ENCODE measurements at places on chromosomes 11 and 22.
A peak's percentile ranks its signal among the peaks of the same experiment; 100 is the strongest.

- peak; percentile 86 for DNase-seq
Observed at GRCh38 chr11:120197251-120197891, 13.5 kb upstream of the OAF start.

- DNase-seq, result peak; percentile 19
Observed at GRCh38 chr11:206002-206384, 1.2 kb downstream of the BET1L start.

- DNase-seq, result no peak
Observed at GRCh38 chr11:61832754-61833153, 4.7 kb downstream of the FADS2 start.

GRCh38 chr22:42887120-42887519 lies 30.0 kb upstream of the ARFGAP3 start:
- no peak for DNase-seq

GRCh38 chr11:75490221-75491181 lies 35.2 kb downstream of the GDPD5 start:
- no peak for DNase-seq

DNA sequence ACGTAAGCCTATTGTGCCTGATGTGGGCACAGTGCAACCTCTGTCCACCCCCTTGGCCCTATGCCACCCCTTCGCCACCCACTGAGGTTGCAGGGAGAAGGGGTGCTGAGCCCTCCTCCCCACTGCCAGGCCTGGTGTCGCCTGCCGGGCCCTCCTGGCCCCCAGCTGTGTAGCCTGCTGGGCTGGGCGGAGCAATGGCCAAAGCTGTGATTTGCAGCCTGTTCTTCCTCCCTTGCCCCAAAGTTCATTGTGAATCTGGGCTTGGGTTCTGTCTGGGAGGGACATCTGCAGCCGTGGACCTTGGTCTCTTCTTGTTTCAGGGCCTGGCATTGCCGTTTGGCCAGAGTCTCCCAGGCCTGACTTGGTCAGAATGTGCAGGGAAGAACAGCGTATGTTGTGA lies 121.9 kb downstream of the PKNOX2 start:
- no peak for DNase-seq

GRCh38 chr11:12640355-12640754 lies 33.9 kb upstream of the TEAD1 start:
- no peak for DNase-seq

DNA sequence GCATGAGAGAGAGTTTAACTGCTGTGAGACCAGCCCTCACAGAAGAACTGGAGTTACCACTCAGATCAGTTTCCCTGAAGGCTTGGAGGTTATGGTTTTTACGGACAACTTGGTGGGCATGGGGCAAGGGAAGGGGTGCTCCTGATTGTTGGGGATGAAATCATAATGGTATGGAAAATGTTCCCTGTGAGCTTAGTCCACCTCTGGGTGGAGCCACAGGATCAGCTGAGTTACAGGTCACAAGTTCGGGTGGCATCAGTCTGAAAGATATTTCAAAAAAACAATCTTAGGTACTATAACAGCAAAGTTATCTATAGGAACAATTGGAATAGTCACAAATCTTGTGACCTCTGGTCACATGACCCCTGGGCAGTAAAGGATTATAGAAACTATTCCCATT lies 162.9 kb downstream of the DLG2 start:
- no peak for DNase-seq

DNA sequence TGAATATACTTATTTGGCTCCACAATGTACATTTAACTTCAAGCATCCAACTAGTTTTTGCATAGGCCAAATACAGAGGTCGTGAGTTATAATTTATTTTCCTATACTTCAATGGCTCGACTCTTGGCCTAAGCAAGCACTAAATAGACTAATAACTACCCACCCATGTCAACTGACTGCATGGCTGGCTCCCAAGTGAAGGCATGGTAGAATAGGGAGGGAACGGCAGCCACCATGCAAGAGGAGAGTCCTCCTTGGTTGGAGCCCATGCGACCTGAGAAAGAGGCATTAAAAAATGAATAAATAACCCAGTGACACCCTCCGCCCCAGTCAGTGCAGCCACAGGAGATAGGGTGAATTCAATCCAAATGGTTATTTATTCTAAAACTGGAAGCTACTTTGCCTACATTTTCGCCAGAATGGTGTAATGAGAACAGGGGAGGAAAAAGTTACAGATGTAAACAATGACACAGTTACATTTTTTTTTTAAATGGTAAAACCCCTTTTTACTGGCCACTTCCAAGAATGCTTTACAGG lies 4.9 kb downstream of the GNG3 start:
- DNase-seq, result no peak

GRCh38 chr11:36131721-36132397 lies 157.4 kb downstream of the COMMD9 start:
- DNase-seq, result peak; percentile 74

DNA sequence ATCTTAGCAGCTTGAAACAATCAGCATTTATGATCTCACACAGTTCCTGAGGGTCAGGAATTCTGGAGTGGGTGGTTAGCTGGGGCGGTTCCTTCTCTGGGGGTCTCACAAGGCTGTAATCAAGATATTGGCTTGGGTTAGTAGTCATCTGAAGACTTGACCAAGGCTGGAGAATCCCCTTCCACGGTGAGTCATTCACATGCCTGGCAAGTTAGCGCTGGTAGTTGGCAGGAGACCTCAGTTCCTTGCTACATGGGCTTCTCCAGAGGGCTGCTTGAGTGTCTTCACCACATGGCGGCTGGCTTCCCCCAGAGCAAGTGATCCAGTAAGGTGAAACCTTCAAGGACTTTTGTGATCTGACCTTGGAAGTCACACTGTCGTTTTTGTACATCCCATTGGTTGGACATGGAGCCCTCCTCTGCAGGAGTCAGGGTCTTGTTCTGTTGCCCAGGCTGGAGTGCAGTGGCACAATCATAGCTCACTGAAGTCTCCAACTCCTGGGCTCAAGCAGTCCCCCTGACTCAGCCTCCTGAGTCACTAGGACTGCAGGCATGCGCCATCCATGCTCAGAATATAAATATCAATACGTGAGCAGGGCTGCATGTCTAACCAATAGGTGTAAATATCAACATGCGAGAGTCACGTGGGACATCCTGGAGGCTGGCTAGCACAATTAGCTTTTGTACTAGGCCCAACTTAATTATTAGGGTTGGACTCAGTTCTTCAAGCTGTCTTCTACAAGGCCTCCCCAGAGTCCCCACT lies 7.2 kb upstream of the NIPSNAP1 start:
- no peak for DNase-seq

GRCh38 chr11:44862558-44863101 lies 88.1 kb downstream of the TP53I11 start:
- DNase-seq, result no peak

GRCh38 chr22:20019661-20020532 lies 1.0 kb upstream of the TANGO2 start:
- peak; percentile 13 for DNase-seq

DNA sequence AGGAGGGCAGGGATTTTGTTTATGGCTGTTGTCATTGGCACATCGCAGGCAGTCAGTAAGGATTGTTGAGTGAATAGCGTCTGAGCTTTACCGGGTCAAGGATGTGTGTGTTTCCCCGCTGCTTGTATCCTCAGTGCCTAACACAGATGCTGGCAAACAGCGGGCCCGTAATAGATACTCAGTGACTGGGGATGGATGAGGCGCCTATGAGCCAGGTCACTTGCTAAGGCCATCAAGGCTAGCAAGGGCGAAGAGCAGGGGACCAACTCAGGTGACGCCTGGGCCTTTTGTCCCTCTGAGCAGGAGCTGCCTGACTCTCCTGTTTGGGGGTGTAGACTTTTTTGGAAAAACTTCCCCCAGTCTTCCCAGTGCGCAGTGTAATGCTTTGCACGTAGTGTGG lies 118.1 kb downstream of the HIPK3 start:
- no peak for DNase-seq

DNA sequence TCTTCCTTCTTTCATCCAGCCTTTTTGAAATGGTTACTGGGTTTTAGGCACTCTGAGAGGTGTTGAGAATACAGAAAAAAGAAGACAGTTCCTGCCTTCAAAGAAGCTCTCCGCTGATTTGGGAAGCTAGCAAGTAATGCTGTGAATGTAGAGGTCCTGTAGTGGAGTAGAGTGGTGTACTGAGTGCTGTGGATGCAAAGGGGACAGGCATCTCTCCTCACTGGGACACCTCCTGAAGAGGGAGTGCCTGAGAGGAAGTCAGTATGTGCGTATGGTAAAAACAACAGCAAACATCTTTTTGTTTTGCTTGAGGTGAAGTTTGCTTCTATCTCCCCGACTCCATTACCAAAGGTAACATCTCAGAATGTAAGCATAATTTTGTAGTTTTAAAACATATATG lies 77.5 kb downstream of the EXT2 start:
- DNase-seq, result no peak

GRCh38 chr11:71484248-71485062 lies 31.5 kb downstream of the NADSYN1 start:
- DNase-seq, result no peak

- no peak for DNase-seq
Observed at GRCh38 chr11:14656536-14657457, 13.2 kb downstream of the PDE3B start.

DNA sequence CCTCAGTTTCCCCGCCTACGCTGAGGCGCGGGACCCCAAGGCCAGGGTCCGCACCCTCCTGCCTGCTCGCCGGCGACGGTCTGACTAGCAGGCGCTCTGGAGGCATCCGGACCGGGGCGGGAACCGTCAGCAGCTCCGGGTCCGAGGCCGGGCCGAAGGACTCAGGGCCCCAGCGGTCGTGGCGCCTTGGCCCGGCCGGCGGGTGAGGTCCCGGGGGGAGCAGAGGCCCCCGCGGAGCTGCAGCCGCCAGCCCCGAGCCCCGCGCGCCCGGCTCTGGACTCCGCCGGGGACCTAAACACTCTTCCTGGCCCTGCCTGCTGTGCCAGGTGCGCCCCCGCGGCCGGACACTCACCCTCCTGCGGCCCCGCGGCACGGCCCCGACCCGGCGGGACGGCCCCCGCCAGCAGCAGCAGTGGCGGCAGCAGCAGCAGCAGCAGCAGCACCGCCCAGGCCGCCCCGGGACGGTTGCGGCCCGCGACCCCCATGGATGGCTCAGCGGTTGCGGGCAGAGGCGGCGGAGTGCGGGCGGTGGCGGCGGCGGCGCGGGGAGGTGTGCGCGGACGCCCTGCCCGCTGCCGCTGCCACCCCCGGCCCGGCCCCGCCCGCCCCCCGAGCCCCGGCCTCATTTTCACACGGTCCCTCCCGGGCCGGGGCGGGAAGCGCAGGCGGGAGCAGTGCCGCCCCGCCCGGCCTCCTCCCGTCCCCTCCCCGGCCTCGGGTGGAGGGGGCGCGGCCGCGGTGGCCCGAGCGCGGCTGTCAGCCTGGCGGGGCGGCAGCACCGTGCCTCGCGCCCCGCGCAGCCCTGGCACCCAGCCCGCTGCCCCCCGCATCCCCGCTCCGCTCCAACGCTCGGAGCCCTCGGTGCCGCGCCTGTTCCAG lies at the start of gene SCUBE2:
Gene SCUBE2 (minus strand): TSS at position 556 of the 879 bp plus-strand sequence. CDS start 71 bp downstream, at position 485.
- DNase-seq, result no peak

GRCh38 chr11:113884361-113884836 lies 9.0 kb upstream of the USP28 start:
- no peak for DNase-seq

- no peak for DNase-seq
Observed at GRCh38 chr22:38348751-38349496, 31.7 kb upstream of the CSNK1E start.

DNA sequence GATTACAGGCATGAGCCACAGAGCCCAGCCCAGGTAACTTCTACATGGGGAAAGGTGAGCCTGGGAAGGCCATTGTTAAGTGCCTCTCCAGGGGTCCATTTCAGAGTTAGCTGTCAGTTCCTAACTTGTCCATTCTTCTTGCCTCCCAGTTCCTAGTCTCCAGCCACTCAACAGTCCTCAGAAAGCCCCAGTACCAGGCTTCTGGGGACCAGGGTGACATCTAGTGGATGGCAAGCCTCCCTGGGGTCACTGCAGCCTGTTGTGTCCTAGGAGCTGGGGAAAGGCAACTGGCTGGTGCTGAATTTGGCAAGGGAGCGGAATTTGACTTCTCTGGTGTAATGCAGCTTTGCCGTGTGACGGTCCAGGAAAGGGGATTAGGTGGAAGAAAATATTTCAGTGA lies 2.1 kb downstream of the LGALS12 start:
- peak; percentile 53 for DNase-seq

- DNase-seq, result peak; percentile 89
Observed at GRCh38 chr22:21646608-21647590, 4.8 kb downstream of the SDF2L1 start.

- no peak for DNase-seq
Observed at GRCh38 chr11:73991471-73992006, 8.9 kb upstream of the UCP2 start.

GRCh38 chr11:128580612-128581011 lies 6.7 kb downstream of the ETS1 start:
- DNase-seq, result no peak

- no peak for DNase-seq
Observed at GRCh38 chr11:13717331-13717730, 48.9 kb downstream of the FAR1 start.

GRCh38 chr11:11500744-11501487 lies 120.9 kb downstream of the GALNT18 start:
- DNase-seq, result no peak

DNA sequence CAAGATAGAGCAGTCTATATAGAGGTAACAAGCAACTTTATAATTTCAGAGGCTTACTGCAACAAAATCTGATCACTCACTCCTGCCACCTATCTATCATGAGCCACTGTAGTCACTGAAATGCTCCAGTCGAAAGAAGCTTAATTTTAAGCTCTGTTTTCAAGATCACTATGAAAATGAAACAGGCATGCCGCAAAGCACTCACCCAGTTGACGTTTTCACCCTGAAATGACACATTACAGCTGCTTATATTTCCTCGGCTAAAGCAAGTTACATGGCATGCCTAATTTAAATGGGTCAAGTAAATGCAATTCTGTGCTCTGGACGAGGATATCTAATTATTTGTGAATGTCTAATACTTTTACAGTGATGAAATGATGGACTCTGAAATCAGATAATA lies 616.3 kb downstream of the FAM181B start:
- no peak for DNase-seq

GRCh38 chr11:73184953-73185671 lies 33.0 kb upstream of the P2RY2 start:
- peak; percentile 70 for DNase-seq

DNA sequence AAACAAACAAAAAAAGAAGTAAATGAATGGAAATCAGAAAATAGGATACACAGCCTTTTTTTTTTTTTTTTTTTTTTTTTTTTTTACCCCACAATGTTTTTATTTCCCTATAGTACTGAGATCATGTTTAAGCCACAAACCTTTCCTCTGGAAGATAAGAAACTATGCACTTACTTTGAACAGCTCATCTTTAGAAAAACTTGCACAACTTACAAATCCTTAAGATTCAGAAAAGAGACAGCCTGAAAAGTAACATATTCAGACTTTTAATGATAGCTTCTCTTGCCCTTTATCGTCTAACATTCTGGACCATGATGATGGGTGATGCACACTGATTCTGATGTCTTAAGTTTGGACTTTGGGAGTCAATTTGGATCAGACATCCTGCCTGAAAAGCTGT lies 80.3 kb downstream of the TNRC6B start:
- no peak for DNase-seq

Data from femur (tissue), 1 donor.